ENCODE measurements at places on chromosomes 1 and 21.

- peak; percentile 37 for DNase-seq
Measured at GRCh38 chr1:204077979-204078696, 5.2 kb downstream of the SOX13 start.

DNA sequence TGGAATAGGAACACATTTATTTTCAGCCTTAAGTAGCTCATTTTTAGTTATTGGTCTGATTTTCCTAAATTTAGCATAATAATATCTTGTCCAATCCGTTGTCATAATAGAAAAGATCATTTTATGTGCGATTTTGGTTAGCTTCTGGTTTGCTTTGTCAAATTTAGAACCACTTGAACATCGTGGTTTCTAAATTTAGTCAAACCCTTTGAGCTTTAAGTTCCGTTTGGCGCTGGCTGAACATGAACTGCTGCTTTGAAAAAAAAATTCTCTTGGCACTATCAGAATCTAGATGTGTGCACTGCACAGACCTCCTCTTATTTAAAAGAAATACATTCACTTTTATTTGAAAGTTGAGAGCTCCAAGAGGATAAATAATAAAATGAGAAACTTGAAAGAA is 370.6 kb downstream of the PTPRC start:
- no peak for DNase-seq

DNA sequence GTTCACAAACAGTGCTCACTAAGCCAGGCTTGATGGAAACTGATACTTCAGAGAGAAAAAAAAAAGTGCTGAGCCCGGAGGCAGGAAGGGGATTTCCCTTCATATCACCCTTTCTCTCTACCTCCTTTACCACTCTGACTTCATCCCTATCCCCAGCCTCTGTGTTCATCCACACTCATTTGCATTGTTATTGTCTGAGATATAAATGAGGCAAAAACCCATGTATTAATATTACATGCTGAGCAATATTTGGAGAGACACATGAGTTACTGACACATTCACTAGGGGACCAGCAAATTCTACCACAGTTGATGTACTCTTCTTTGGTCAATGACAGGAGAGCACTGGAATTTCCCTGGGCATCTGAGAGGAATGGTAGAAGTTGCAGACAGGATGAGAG is 175.8 kb downstream of the TNFSF18 start:
- DNase-seq: no peak

DNA sequence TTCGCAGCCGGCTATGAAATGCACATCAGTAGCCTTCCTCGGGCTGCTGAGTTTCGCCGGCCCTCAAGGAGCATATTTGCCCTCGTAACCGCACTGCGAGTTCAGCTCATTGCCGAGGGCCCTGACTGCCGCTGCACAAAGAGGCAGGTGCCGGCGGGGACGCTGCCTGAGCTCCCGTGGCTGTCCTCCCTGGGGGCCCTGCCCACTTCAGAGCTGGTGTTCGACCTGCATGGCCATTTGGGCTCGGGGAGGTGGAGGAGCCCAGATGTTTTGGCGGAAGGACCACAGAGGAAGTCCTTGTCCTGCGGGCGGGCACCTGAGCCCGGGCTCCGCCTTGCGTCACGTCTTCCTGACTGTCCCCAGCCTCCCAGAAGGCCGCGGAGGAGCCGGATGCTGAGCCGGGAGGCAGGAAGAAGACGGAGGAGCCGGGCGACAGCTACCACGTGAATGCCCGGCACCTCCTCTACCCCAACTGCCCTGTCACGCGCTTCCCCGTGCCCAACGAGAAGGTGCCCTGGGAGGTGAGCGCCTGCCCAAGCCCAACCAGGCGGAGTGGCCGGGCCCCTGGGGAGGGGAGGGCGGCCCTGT is 29.9 kb upstream of the LRRC3 start:
- no peak for DNase-seq

GRCh38 chr1:209364716-209365115 is 218.8 kb upstream of the CAMK1G start:
- no peak for DNase-seq

DNA sequence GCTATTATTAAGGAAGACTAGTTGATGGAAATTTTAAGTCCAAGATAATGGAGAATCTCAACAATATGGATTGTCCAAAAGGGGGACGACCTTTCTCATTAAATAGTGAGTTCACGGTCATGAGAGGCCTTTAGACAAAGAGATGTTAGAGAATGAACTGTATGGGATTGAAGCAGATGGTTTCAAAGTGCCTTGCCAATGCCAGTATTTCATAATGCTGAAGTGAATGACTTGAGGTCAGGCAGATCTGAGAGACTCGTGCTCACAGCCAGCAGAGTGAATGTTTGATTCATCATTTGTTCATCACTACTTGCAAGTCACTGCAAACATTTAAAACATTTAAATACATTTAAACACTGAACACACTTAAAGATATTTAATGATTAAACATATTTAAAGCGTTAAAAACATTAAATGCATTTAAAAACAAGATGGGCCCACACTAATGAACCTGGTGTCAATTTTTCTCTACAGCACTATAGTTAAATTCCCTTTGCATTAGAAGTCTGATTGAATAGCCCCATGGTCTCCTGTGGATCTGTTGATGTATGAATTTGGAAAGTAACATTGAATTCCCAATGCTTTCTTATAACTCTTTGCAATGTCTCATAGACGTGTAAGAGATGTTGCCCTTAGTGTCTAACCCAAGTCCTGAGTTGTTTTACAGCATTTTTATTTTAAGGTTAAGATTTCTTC is 80.7 kb downstream of the TGFB2 start:
- DNase-seq: no peak

DNA sequence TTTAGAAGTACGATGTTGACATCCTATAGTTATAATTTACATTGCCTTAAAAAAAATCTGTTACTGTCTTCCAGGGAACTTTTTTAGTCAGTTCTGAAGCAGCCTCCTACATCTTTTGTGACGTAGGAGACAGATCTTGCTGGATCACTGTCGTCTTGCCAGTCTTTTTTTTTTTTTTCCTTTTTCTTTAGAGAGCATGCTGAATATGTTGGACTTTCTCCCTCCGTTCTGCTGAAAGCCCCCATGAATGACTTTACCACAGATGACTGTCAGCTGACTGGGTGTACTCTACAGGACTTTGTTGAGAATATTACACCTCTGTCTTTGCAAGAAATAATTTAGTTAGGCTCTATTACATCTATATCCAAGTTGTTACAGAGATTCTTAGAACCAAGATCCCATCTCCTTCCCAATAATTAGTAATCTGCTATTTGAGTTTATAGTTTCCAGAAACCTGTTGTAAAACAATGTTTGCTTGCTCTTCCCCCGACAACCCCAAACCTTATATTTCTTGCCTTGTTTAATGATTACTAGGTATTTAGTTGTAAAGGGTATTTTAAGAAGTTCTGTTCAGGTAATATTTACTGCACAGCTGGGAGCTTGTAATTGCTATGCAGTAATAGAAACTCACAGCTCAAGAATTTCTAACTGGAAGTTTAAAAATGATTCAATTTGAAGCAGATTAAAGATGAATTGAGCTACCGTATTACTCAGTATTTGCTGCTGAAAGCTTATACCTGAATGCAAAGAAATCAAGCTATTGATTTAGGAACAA is 61.8 kb downstream of the RASAL2 start:
- DNase-seq: no peak

GRCh38 chr1:29236712-29237128 is 398 bp downstream of the PTPRU start:
- DNase-seq: no peak

GRCh38 chr1:47575855-47576757 is 138.3 kb downstream of the FOXD2 start:
- DNase-seq: no peak

- DNase-seq: no peak
Measured at GRCh38 chr1:10791105-10791951, 5.1 kb downstream of the CASZ1 start.

- DNase-seq: no peak
Measured at GRCh38 chr1:210730023-210730422, 401.3 kb downstream of the HHAT start.

DNA sequence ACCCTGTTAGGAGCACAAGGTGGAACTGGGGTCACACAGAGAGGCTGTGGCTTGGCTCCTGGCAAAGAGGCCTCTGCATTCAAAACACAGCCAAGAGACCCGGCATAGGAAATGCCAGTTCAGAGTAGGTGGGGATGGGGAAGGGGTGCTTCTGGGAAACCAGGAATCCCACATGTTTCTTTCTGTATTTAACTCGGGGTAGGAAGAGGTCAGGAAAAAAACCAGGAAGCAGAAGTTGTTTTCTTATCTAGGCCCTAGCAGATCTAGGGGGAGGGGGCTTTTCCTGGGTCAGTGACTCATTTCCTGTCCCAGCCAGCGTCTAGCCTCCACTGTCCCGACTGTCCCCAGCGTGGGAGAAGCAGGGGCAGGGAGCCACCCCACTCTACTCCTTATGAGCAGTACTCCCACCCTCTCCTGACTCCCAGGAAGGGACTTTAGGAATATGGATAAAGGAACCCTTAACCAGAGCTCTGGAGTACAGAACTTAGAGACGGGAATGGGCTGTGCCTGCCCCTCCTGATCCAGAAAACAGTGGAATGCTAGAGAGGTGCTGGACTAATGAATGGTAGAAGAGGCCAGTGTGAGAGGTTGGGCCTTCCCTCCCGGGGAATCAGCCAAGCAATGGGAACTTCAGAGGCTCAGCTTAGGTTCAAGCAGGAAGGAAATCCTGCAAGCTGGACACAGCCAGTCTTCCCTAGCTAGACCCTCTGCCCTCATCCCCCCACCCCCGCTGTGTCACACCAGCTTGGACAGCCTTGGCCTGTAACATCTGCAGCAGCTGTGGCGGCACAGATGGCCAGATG is 5.7 kb downstream of the FHL3 start:
- no peak for DNase-seq

- no peak for DNase-seq
Measured at GRCh38 chr1:81803431-81804110, 2.8 kb downstream of the ADGRL2 start.

- no peak for DNase-seq
Measured at GRCh38 chr1:109622895-109623294, 3.3 kb downstream of the AMPD2 start.

GRCh38 chr1:175204330-175204729 is 11.8 kb upstream of the KIAA0040 start:
- no peak for DNase-seq

DNA sequence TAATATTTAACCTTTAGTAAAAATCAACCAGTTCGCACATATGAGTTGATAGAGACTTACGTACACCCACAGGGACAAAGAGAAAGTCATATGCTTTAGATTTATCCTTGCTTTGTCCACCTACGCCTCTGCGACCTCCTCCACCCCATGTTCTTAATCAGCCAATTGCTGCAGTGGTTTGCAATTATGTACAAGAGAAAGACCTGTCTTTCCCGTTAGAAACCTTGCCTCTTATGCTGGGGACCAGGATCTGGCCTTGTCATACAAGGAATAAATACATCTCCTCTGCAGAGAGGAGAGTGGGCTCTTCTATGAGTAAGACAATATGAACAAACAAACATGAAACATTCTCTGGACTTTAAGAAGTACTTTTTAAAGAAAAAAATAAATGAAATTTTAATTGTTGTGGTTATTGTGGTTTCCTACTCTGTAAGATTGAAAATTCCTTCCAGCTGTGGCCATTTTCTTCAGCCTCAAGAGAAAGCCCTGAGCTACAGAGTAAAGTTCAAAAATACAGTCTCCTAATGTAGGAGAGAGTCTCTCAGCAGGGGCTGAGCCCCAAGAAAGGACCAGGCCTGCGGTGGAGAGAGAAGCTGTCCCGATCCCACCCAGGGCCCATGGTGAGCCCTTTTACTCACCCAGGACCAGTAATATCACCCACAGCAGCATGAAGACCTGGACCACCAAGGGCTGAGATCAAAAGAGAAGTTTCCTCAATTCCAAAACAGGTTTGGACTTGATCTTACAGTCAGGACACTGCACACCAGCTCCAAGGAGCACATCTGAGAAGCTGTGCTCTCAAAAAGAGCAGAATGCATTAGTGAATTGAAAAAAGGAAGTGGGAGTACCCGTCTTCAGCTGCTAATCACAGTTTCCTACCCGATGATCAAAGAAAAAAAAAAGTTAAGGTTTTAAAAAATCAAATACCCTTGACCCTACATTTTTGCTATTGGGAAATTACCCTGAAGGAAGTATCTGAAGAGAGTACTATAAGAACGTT is at the start of gene FCRL5:
Gene FCRL5, minus strand, starts transcription at position 822 of the 1,000 bp plus-strand sequence. Its CDS starts 153 bp downstream, at position 669.
- no peak for DNase-seq

DNA sequence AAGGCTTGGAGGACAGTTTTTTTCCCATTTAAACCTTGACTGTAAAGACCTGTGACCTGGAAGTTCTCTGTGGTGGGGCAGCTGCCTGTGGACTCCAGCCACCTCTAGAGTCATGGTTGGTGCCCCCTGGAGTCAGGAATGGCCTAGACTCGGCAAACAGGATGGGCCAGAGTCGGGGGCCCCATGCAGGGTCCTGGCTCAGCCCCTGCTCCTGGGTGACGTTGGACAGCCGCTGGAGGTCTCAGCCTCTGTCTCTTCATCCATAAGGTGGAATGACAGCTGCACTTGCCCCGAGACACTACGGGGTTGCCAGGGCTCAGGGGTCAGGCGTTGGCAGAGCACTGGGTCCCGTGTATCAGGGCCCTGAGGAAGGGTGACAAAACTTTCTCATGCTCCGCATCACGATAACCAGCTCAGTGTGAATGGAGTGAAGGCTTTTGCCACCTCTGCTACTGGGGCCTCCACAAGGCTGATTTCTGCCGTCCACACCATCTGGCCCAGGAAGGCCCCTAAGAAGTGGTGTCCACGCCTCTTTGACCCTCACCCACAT is 58.5 kb upstream of the TTC34 start:
- DNase-seq: no peak

DNA sequence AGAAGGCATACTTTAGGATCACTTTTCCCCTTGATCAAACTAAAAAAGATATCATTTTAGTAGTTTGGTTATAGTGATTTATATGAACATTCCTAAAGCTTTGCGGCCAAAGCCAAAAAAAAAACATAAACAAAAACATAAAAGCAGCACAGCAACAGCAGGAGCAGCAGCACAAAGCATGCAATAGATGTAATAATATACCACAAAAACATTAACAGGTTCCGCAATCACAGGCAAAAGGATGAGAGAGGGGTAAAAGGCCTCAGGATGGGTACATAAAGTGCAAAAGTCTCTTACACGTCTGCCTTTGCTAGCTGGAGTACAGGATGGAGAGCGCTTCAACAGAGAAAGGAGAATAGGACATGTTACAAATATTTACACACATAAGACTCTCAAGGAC is 119.0 kb downstream of the COQ8A start:
- no peak for DNase-seq

- DNase-seq: peak; percentile 23
Measured at GRCh38 chr1:113390871-113391648, 745 bp downstream of the MAGI3 start.

- DNase-seq: no peak
Measured at GRCh38 chr1:185551008-185551407, 183.2 kb upstream of the HMCN1 start.

- DNase-seq: no peak
Measured at GRCh38 chr1:25206201-25206600, 26.1 kb downstream of the SYF2 start.

GRCh38 chr1:205670611-205671430 is 9.5 kb downstream of the SLC45A3 start:
- no peak for DNase-seq

- DNase-seq: no peak
Measured at GRCh38 chr1:201630582-201630981, 91.7 kb downstream of the NAV1 start.
